ENCODE measurements at places on chromosomes 2 and 18.

DNA sequence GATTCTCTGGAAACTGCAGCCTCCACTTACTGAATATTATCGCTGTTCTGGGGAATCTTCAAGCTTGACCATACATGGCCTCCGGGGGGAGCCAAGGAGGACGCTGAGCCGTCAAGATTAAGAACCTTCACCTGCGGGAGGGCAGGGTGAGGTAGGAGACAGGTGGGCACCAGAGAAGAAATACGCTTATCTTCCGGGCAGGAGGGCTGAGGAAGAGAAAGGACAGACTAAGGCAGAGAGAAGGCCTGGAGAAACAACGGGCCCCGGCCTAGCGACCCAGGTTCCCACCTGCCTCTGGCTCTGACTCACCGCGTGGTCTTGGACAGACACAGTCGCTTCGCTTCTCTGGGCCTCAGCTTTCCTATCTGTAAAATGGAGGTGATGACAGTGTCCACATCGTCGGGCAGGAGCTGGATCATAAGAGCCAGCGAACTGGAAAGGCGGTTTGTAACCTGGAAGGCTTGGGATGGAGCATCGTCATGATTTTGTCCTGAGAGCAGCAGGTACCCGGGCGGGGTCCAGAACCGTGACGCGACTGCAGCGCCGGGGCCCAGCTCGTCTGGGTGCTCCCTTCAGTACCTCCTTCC lies 659 bp downstream of the ZNF142 start:
- no peak for DNase-seq

DNA sequence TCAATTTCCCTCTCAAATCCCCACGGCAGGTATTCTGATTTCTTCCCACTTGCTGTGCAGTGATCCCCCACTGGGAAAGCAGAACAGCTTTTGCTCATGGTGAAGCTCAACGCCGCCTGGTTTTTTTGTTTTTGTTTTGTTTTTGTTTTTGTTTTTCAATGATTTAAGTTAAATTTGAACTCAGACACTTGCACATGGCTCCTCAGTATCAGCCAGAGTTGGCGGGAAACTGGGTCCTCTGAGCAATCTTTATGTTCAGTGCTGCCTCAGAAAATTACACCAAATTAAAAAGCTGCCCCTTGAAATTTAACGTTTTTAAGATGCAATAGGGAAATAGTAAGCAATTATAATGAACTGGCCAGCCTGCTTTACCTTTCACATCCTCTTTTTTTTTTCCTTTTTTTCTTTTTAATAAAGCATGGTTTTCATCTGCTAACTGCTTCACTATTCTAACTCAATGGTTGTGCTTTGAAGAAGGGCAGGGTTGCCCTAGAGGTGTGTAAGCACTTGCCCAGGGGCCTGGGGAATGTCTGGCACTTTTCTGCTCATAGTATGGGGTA lies 277.0 kb upstream of the HNRNPA3 start:
- no peak for DNase-seq

DNA sequence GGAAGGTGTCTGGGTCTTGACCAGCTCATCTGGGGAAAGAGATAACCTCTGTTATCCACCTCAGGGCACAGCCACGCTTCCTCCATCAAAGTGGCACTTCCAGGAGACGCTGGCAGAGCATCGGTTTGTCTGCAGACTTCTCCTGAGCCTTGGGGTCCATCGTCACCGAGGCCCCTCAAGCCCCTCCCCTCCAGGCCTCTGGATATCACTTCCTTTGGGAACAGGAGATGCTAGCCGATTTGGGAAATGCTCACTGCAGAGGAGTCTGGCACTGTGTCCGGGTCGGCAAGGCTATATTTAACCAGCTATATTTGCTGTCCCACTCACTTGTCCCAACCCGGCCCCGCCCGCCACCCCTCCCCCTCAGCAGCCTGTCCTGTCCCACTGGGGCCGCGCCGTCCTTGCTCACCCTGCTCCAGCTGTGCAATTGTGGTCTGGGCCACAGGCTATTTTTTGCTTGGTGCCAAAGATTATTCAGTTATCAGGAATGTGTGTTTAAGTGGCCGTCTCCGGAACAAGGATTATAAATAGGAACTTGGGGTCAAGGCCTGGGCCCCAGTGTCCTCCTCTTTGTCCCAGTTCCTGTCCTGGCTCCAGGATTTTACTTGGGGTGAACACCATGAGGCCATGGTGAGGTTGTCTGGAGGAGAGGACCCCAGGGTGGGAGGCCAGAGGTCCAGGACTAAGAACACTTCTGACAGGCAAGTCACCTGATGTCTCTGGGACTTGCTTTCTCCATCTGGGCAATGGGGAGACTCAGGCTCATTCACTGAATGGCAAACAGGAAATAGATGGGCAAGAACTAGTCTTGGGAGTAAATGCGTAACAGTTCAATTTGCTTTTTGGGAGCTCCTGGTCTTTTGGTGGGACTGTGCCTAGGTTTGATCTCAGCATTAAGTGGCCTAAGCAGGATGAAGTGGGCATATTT lies 263.6 kb downstream of the DYSF start:
- no peak for DNase-seq

- DNase-seq, result no peak
Measured at GRCh38 chr2:160257743-160258491, 57.8 kb upstream of the ITGB6 start.

- DNase-seq, result no peak
Measured at GRCh38 chr18:12334863-12335262, 26.8 kb downstream of the TUBB6 start.

- no peak for DNase-seq
Measured at GRCh38 chr2:39492095-39492590, 55.1 kb upstream of the MAP4K3 start.

DNA sequence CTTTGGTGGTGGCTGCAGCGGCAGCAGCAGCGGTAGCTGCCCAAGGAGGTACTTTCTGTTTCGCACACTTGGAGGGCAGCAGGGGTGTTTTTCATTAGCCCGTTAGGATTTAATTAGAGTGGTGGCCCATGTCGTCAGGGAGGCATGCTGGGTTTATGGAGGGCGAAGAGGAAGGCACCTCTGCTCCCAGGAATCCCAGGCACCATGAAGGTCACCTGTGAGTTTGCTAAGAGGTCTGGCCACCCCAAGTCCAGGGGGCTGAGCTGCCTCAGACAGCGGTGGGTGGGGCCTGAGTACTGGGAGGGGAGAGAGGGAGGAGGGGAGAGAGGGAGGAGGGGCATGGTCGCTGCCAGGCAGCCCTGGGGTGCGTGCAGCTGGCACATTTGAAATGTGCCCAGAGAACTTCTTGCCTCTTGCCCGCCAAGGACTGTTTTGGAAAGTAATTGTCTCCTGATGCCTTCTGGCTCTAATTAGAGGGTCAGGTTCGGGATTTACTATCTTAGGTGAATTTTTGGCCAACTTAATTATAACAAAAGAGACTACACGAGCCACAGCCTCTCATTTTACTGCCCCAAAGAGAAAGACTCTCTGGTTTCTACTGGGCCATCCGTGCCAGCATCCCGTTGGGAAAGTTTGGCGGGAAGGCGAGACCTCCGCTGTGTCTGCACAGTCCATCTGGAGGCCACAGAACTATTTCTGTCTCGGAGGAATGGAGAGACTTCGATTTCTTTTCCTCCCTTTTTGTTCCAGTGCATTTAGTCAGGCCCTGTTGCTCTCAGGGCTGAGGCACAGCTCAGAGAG lies 62.0 kb downstream of the GLI2 start:
- no peak for DNase-seq

- no peak for DNase-seq
Measured at GRCh38 chr2:126749537-126749936, 93.6 kb downstream of the GYPC start.

DNA sequence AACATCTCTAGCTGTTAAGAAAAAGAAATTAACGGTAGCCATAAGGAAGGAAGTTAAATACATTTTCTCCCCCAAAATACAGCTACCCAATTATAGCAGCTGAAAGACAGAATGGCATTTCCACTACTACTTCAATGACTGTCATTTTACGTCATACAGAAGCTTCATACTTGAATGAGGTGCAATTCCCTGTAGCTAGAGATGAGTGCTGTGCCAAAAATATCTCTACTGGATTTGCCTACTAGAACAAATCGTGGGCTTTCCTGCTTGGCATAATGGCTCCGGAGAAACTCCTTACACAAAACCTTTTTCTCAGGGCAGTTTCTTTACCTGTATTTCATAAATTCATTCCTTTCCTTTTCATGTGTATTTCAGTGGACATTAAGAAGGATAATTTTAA lies 36.3 kb upstream of the NRXN1 start:
- no peak for DNase-seq

- no peak for DNase-seq
Measured at GRCh38 chr2:96305979-96306308, 598 bp upstream of the SNRNP200 start.

DNA sequence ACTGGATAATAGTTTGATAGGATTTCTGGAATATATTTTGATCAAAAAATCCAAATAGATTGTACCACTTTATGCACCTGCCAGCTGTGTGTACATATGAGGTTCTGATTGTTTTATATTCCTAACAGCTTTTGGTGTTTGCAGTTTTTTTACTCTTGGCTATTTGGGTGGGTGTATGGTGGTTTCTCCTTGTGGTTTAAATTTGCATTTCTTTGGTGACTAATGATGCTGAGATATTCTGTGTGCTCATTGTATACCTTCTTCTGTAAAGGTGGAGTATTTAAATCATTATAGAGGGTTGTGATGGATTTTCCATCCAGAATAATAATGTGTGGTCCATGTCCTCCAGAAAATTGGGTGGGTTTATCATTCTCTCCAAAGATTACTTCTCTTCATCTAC lies 372.9 kb downstream of the THSD7B start:
- DNase-seq, result no peak

- no peak for DNase-seq
Measured at GRCh38 chr2:117957616-117958015, 56.3 kb downstream of the CCDC93 start.

DNA sequence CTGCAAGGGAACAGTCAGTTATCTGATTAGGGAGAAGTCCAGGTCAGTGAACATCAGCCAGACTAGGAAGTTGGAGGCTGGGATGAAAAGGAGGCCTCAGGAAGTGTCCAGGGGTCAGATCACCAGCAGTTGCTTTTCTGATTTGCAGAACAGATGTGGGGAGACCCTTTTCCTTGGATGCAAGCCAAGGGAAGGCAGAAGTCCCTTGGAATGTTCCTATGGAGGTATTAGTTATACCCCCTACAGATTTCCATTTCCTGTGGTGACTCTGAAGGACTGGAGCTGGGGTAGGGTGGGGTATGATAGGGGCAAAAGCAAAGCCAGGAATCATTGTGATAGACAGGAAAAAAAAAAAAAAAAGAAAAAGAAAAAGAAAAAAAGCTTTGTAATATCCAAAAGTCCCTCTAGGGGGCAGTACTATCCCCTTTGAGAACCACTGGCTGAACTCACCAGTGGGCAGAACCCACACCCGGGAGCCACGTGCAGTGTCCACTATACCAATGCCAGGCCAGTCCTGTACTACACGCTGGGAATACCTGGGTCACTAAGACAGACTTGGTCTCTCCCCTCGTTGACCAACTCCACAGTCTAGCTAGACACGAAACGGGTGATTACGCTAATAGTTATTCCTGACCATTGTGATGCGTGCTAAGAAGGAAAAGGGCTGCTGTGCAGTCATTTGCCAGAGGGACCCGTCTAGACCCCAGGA lies 7.4 kb downstream of the DYSF start:
- DNase-seq, result no peak

DNA sequence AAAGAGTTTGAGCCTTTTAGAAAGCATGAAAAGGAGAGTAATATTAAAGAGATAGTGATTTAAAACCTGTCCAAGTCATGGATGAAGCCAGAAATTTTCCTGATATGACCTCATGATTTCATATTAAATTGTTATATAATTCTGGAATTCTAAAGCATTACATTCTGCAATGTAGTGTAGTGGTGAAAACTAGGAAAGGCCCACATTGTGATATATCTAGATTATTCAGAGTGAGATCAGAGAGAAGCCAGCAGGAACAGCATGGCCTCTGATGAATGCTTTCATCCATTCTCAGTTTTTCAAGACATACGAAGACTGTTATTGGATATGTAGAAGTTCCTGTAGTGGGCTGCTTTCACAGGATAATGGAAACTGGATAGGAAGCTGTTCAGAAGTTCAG lies 98.8 kb downstream of the LCLAT1 start:
- DNase-seq, result no peak

GRCh38 chr2:56688661-56689060 lies 504.9 kb downstream of the CCDC85A start:
- no peak for DNase-seq

- no peak for DNase-seq
Measured at GRCh38 chr2:137511526-137511925, 452.7 kb upstream of the HNMT start.

DNA sequence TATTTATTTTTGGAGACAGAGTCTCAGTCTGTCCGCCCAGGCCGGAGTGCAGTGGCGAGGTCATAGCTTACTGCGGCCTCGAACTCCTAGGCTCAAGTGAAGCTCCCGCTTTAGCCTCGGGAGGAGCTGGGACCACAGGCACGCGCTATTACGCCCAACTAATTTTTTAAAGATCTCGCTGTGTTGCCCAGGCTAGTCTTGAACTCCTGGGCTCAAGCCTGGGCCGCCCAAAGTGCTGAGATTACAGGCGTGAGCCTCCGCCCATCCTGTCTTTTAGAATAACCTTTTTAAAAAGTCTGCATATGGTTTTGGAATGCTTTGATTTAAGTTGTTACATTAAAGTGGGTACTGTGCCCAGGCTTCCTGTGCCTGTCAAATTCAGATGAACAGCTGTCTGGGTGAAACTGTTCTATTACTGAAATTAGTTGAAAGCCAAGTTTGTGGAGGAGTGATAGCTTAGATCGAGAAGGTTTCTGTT lies 944 bp downstream of the RAB3GAP1 start:
- no peak for DNase-seq

DNA sequence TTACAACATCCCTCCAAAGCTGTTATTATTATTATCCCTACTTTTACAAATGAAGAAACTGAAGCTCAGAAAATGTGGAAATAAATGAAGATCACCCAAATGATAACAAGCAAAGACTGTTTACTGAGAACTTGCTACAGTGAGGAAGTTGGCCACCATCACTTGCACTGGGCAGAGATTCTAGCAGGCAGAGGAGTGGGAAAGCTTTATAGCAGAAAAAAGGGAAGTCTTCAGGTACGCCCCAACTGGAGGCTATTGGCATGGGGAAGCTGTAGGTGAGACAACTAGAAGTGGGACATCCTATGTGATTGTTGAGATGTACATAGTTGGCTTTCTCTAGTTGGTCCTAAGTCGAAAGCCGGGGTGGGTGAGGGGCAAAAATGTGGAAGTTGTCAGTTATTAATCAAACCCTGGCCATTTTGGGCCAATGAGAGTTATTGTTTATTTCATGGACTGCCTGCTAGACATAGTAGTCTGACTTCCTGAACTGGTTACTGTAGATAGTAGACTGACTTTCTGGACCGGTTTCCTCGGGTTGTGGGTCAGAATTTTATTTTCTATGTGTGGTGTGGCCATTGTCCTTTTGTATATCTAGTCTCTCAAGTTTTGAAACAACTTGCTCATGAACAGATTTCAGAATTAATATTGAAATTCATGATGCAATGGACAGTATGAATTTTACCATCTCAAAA lies 40.2 kb upstream of the STAT4 start:
- DNase-seq, result no peak
